ENCODE measurements at places on chromosomes 7 and 10. TPM values are rescaled to one million over a fixed set of nuclear protein-coding genes. Genes with fewer than 3 reads are reported as not detected.

DNA sequence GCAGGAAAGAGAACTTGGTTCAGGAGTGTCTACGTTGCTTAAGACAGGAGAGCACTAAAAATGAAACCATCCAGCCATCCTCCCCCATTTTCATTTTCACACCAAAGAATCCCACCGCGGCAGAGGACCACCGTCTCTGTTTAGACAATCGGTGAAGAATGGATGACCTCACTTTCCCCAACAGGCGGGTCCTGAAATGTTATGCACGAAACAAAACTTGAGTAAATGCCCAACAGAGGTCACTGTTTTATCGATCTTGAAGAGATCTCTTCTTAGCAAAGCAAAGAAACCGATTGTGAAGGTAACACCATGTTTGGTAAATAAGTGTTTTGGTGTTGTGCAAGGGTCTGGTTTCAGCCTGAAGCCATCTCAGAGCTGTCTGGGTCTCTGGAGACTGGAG, 1.4 kb upstream of the IL6 start:
- DNase-seq, result no peak

DNA sequence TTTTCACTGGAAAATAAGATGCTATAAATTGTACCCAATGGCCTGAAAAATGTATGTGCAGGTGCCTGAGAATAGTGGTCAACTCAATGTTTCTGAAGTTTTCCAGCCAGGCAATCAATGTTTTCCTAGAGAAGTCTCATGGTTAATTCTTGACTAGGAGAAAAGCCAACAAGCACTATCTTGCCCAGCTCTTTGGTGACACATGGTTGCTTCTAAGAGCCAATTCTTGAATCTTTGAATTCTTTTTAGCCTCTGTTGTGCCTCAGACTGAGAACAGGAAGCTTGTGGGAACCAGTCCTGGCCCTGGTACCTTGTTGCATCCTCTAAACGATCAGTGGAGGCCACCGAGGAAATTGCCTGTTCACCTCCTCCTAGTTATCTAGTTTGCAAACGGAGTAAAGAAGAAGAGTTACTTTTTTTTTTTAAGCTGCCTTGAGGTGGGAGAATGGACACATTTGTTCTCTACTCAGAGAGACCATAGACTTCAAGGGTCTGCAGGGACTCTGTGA, 144.0 kb upstream of the MKLN1 start:
- DNase-seq, result no peak

DNA sequence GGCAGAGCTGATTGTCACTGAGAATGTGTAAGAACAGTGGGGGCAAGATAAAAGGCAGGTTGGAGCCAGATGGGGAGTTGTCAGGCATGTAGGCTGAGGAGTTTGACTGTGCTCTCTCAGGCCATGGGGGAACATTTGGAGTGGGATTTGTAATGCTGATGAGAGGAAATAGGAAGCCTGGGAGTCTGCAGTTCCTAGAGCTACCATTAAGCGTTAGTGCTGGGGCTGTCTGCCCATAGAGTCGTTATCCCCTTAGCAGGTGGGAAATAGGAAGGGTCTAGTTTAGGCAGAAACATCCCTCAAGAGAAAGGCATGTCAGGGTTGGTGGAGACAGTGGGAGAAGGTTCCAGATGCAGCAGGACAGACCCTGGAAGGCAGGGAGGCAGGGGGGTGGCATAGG, 75.5 kb downstream of the RPS24 start:
- no peak for DNase-seq

DNA sequence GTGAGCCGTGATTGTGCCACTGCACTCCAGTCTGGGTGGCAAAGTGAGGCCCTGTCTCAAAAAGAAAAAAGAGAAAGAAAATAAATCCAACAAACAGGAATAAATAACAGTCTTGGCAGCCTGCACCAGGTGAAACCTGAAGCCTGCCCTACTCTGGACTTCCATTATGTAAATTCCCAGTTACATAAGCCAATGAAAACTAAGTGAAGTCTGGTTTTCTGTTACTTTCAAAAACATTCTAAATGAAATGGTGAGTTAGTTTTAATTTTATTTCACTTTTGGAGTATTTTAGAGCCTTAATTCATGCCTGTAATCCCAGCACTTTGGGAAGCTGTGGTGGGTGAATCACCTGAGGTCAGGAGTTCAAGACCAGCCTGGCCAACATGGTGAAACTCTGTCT, 22.5 kb upstream of the HIBADH start:
- DNase-seq, result peak; percentile 46

- DNase-seq, result no peak
Measured at GRCh38 chr7:64639267-64640001, 26.5 kb upstream of the ZNF107 start.

GRCh38 chr7:3065724-3066143, 22.1 kb upstream of the CARD11 start:
- peak; percentile 62 for DNase-seq

- no peak for DNase-seq
Measured at GRCh38 chr7:141071855-141072547, 1.9 kb upstream of the TMEM178B start.

GRCh38 chr7:91957823-91958222, 17.2 kb downstream of the AKAP9 start:
- no peak for DNase-seq

- DNase-seq, result no peak
Measured at GRCh38 chr7:101553018-101553770, 75.9 kb downstream of the MYL10 start.

DNA sequence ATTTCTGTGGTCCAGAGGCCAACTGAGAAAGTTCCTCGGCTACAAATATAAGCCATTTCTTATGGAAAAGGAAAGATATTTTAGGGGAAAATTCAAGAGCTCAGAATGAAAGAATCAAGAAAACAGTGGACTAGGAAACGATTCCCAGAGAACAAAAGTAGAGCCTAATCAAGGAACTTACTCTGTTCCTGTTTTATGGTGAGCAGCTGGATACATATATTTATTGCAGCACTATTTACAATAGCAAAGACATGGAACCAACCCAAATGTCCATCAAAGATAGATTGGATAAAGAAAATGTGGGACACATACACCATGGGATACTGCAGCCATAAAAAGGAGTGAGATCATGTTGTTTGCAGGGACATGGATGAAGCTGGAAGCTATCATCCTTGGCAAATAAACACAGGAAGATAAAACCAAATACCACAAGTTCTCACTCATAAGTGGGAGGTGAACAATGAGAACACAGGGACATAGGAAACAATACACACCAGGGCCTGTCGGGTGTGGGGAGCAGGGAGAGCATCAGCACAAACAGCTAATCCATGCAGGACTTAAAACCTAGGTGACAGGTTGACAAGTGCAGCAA, 298.7 kb downstream of the THSD7A start:
- peak; percentile 31 for DNase-seq

DNA sequence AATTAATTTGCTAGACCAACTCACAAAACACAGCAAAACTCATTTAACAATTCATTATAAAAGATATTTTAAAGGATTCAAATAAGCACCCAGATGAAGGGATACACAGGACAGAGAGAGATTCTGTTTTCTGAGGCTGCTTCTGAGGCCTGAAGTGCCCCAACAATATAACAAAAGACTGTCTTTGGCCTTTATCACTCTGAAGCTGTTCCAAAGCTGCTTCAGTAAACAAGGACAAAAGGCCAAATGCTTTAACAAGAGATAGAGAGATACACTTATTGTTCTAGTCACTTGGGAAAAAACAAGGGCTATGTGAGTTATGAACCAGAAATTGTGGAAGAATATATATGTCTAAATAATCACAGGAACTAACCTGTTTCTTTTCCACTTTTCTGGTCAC, 223.7 kb downstream of the CXCL12 start:
- DNase-seq, result no peak

GRCh38 chr7:78437118-78437517, 638.5 kb downstream of the PHTF2 start:
- peak; percentile 82 for DNase-seq

GRCh38 chr7:145263886-145264285, 428.0 kb upstream of the TPK1 start:
- no peak for DNase-seq

- peak; percentile 82 for DNase-seq
Measured at GRCh38 chr10:132096223-132096622, 30.5 kb downstream of the JAKMIP3 start.

DNA sequence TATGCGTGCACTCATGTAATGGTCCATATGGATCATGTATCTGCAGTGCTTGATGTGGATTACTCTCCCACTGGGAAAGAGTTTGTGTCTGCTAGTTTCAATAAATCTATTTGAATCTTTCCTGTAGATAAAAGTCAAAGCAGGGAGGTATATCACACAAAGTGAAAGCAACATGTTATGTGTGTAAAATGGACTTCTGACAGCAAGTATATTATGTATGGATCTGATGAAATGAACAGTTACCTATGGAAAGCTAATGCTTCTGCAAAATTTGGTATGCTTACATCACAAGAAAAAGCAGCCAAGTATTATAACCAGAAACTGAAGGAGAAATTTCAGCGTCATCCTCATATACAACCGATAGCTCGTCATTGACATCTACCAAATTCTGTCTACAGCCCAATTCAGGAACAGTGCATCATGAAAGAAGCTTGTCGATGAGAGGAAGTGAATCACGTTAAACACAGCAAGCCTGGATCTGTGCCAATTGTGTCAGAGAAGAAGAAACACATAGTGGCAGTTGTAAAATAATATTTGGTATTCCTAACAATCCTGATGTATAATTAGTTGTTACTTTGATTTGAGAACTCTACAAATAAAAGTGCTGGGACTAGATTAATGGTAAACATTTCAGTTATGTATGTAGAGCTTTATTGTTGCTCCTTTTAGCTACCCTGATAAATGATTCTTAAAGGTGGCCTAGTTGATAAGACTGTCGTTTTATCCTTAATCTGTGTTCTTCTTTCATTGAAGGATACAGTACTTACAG, 14.2 kb upstream of the SYPL1 start:
- DNase-seq, result peak; percentile 82

The ELFN1 gene
- total RNA-seq, result 7.4 TPM

The ACSM6 gene
- not detected for total RNA-seq

The TSPAN15 gene
- total RNA-seq, result 0.71 TPM

The WNT8B gene
- total RNA-seq, result not detected

The HABP2 gene
- total RNA-seq, result not detected
